Activated CD4-positive, alpha-beta memory T cell treated with anti-CD3 and anti-CD28 coated beads for 36 hours (primary cell): ENCODE measurements at places on chromosomes 5 and 9. TPM values are rescaled to one million over a fixed set of nuclear protein-coding genes. Genes with fewer than 3 reads are reported as not detected.

LRRC70 gene
- 0.40 TPM for total RNA-seq

WDR38 gene
- total RNA-seq, result not detected

GKAP1 gene
- 4.6 TPM for total RNA-seq

GARNL3 gene
- 3.9 TPM for total RNA-seq

SLCO6A1 gene
- not detected for total RNA-seq

CNTLN gene
- total RNA-seq, result 0.36 TPM

KIF12 gene
- not detected for total RNA-seq

ARSB gene
- 9.9 TPM for total RNA-seq

DNA sequence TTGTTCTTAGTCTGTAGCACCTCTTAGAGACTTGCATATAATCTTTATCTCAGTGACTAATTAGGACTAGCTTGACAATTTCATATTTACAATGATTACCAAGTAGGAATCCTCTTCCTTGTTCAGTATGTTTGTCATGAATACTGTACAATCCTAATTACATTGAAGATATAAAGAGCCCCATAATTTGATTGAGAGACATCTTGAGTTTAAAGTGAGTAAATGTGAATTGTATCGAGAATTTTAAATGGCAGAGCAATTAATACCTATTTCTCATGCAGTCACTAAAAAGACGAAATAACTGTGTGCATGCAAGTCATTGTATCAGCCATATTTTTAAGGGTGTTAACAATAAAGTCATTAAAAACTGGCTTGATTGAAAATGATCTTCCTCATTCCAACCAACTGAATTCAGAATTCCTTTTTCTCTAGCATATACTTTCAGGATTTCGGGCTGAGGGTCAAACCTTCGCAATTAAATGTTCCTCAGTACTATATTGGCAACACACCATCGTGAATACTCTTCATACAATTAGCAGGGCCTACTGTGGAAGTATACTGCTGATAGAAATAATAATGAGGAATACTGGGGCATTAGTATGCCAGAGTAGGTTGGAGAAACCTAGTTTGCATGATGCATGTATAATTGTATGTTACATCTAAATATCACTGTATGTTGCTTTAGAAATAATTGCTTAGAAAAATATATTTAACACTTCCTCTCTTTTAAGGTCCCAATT is 284.7 kb upstream of the TMEM161B start:
- DNase-seq, result no peak
- no peaks in the 10 kb centered on the region for H3K36me3 ChIP-seq
- H3K27me3 ChIP-seq, result no peaks in the 10 kb centered on the region
- H3K4me1 ChIP-seq, result no peaks in the 10 kb centered on the region

- no peak overlapping the region for H3K4me3 ChIP-seq
- no peaks in the 10 kb centered on the region for H3K27me3 ChIP-seq
- no peak overlapping the region for H3K27ac ChIP-seq
- no peak for DNase-seq
- H3K36me3 ChIP-seq, result peaks cover 8% of the 10 kb centered on the region
These were observed 38.0 kb downstream of the RAPGEF1 start for GRCh38 chr9:131701789-131702337.

GRCh38 chr5:109247986-109248385 is 161.8 kb downstream of the PJA2 start:
- no peak overlapping the region for H3K4me3 ChIP-seq
- peaks cover 10% of the 10 kb centered on the region for H3K36me3 ChIP-seq
- H3K4me1 ChIP-seq, result no peaks in the 10 kb centered on the region
- no peak for DNase-seq
- H3K27ac ChIP-seq, result no peak overlapping the region

DNA sequence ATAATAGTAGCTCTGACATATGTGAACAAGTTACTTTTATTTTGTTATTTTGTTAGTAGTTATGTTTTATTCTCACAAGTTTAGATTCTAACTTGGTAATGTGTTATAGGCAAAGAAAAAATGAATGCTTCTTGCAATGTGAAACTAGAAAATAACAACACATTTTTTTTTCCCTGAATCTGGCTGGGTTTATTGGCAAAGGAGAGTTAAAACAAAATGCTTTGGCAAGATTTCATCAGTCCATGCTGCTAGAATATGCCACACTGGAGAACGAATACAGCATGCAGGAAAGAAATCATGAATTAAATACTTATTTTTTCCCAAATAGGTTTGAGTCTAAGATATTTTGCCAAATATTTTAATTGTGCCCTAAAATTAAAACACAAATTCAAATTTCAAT is 1048.1 kb upstream of the ACO1 start:
- no peak for DNase-seq
- H3K27ac ChIP-seq, result no peak overlapping the region
- H3K4me1 ChIP-seq, result peaks cover 20% of the 10 kb centered on the region
- no peaks in the 10 kb centered on the region for H3K27me3 ChIP-seq

GRCh38 chr5:132525299-132525724 is 18.0 kb downstream of the IL5 start:
- H3K36me3 ChIP-seq, result no peaks in the 10 kb centered on the region
- H3K4me3 ChIP-seq, result no peak overlapping the region
- H3K27ac ChIP-seq, result no peak overlapping the region
- DNase-seq, result peak; percentile 20

- DNase-seq, result no peak
- H3K36me3 ChIP-seq, result no peaks in the 10 kb centered on the region
- H3K27ac ChIP-seq, result no peak overlapping the region
- peaks cover 5% of the 10 kb centered on the region for H3K27me3 ChIP-seq
- no peak overlapping the region for H3K4me3 ChIP-seq
These were observed 44.9 kb downstream of the PCSK1 start for GRCh38 chr5:96388176-96388575.

DNA sequence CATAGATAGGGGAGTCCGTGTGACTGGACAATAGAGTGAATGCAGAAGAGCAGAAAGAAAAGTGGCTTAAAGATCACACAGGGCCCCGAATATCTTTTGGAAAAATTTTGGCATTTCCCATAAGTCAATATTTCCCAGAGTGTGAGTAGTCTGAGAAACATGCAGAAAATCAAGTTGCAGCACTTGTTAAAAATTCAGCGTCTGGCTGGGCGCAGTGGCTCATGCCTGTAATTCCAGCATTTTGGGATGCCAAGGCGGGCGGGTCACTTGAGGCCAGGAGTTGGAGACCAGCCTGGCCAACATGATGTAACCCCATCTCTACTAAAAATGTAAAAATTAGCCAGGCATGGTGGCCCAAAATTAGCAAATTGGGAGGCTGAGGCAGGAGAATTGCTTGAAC is 227.0 kb downstream of the DRD1 start:
- no peak for DNase-seq
- H3K36me3 ChIP-seq, result no peaks in the 10 kb centered on the region
- no peak overlapping the region for H3K4me3 ChIP-seq
- no peak overlapping the region for H3K27ac ChIP-seq
- H3K27me3 ChIP-seq, result peaks cover 17% of the 10 kb centered on the region

DNA sequence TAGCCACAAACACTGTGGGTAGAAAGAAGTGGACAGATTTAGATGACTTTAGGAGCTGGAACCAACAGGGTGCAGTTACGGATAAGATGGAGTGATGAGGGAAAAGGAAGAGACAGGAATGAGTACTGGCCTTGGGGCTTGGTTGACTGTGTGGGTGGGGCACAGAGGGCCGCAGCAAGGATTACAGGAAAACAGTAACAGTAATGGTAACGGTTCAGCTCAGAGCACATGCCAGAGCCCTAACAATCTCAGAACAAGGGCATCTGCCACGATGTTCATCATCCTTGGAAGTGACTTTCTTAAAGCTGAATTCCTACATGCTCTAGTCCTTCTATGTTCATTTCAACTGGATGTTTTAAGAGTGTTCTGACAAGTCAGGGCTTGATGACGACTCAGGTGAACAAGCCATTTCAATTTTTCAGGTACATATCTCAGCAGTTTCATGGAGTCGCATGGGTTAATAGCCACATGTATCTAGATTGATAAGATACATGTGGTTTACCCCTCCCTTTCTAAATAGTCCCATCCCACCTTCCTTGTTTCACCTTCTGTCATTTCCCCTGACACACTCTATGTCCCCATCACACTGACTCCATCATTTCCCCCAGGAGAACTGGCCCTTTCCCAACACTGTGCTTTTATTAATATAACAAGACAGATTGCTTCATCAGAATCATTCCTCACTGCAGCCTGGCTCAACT is 65.0 kb downstream of the CEMIP2 start:
- H3K4me3 ChIP-seq, result no peak overlapping the region
- H3K27me3 ChIP-seq, result no peaks in the 10 kb centered on the region
- DNase-seq, result no peak
- peaks cover 47% of the 10 kb centered on the region for H3K36me3 ChIP-seq
- peak overlapping the region; percentile 0 for H3K27ac ChIP-seq

DNA sequence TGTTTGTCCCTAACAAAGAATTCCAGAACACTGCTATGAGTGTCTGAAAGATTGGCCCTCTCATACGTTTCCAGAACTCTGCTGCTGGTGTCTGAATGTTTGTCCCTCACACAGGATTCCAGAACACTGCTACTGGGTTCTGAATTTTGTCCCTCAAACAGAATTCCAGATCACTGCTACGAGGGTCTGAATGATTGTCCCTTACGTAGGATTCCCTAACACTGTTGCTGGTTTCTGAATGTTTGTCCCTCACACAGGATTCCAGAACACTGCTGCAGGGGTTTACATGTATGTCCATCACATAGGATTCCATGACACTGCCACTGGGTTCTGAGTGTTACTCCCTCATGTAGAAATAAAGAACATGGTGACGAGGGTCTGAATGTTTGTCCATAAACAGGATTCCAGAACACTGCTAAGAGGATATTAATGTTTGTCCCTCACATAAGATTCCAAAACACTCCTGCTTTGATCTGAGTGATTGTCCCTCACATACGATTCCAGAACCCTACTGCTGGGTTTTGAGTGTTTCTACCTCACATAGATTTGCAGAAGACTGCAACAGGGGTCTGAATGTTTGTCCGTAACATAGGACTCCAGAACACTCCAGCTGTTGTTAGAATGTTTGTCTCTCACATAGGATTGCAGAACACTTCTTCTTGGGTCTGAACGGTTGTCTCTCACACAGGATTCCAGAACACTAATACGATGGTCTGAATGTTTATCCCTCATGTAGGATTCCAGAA is 214.4 kb downstream of the FOXD4L6 start:
- H3K27me3 ChIP-seq, result no peaks in the 10 kb centered on the region
- H3K4me3 ChIP-seq, result no peak overlapping the region
- H3K27ac ChIP-seq, result no peak overlapping the region
- peaks cover 70% of the 10 kb centered on the region for H3K36me3 ChIP-seq
- no peak for DNase-seq

GRCh38 chr5:157828105-157828943 is 30.6 kb downstream of the CLINT1 start:
- no peaks in the 10 kb centered on the region for H3K36me3 ChIP-seq

GRCh38 chr9:3855929-3856328 is 330.1 kb upstream of the RFX3 start:
- H3K4me3 ChIP-seq, result no peak overlapping the region
- H3K36me3 ChIP-seq, result no peaks in the 10 kb centered on the region
- no peak for DNase-seq
- no peak overlapping the region for H3K27ac ChIP-seq
- H3K4me1 ChIP-seq, result no peaks in the 10 kb centered on the region

DNA sequence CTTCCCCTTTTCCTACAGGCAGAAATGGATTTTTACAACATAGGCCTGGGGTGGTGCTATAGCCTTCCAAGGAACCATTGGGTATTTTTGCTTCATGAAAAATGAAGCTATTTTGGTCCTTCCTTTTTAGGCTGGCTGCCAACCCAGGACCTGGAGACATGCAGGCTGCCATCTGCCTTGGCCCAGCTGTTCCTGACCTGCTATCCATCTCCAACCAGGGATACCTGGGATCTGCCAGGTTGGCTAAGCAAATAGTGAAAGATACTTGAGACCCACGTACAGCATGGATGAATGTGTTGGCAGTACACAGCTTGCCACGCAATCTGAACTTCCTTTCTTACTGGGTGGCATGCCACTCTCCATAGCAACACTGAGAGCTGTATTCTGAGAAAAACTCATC is 31.1 kb downstream of the MRPS27 start:
- H3K4me3 ChIP-seq, result no peak overlapping the region
- no peaks in the 10 kb centered on the region for H3K27me3 ChIP-seq
- no peak for DNase-seq
- peaks cover 41% of the 10 kb centered on the region for H3K36me3 ChIP-seq

- peaks cover 7% of the 10 kb centered on the region for H3K4me1 ChIP-seq
- DNase-seq, result peak; percentile 39
- no peak overlapping the region for H3K4me3 ChIP-seq
- H3K27ac ChIP-seq, result no peak overlapping the region
- no peaks in the 10 kb centered on the region for H3K36me3 ChIP-seq
These were observed 31.8 kb downstream of the SPATA31C2 start for GRCh38 chr9:88106492-88106891.

- no peak for DNase-seq
- no peaks in the 10 kb centered on the region for H3K36me3 ChIP-seq
- H3K4me3 ChIP-seq, result no peak overlapping the region
- peaks cover 3% of the 10 kb centered on the region for H3K4me1 ChIP-seq
These were observed 33.0 kb downstream of the ZDHHC11B start for GRCh38 chr5:751496-751895.

DNA sequence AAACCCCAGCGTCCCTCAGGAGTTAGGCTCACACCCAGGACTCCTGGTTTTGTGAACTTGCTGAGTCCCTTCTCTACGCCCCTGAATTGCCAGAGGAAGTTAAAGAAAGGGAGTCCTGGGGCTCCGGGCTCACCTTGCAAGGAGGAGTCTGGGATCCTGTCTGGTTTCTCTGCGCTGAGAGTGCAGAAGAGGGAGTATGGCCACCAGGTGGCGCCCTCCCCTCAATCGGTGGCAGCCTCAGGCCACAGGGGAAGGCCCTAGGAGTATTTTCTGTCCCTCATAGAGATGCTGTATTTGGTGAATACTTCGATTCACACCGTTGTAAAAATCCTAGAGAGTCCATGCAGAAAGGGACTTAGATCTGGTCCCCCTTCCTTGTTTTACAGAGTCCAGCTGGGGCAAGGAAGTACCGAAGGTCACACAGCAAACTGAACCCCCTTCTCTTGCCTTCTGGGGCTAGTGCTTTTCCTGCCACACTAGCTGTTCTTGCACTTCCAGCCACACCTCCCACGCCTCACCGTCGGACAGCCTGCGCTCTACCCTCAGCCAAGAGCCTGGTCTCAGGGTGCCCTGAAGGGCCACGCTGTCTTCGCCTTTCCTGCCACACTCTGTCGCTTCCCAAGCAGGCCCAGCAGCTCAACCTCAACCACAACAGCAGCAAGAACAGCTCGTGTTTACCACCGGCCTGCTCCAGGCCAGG is 10.2 kb downstream of the HAND1 start:
- H3K27me3 ChIP-seq, result peaks cover 35% of the 10 kb centered on the region
- peak; percentile 84 for DNase-seq

DNA sequence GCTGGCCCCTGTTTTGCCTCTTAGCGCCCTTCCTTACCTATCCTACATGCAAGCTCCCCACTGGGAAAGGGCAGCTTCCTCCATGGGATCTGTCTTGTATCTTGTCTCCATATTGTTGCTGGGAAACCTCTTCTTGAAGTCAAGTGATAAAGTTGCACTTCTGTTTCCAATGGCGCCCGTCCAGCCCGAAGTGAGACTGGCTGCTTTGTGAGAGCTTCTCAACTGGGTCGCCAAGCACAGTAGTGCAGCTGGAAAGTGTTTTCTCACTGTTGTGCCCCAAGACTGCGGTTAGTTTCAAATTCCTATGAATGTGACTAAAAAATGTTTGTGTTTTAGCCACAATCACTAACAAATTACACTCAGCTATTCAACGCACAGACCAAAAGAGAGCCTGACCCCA is 506.6 kb upstream of the MPDZ start:
- H3K4me1 ChIP-seq, result no peaks in the 10 kb centered on the region
- H3K4me3 ChIP-seq, result no peak overlapping the region
- no peak for DNase-seq
- H3K27me3 ChIP-seq, result no peaks in the 10 kb centered on the region
- H3K36me3 ChIP-seq, result no peaks in the 10 kb centered on the region

GRCh38 chr5:132495667-132496190 is 5.2 kb upstream of the IRF1 start:
- H3K36me3 ChIP-seq, result no peaks in the 10 kb centered on the region
- no peaks in the 10 kb centered on the region for H3K27me3 ChIP-seq
- H3K4me3 ChIP-seq, result peak overlapping the region; percentile 89
- peak; percentile 90 for DNase-seq
- H3K4me1 ChIP-seq, result peaks cover 57% of the 10 kb centered on the region
